ENCODE measurements at places on chromosomes 12 and 14.
A peak's percentile ranks its signal among the peaks of the same experiment; 100 is the strongest.

DNA sequence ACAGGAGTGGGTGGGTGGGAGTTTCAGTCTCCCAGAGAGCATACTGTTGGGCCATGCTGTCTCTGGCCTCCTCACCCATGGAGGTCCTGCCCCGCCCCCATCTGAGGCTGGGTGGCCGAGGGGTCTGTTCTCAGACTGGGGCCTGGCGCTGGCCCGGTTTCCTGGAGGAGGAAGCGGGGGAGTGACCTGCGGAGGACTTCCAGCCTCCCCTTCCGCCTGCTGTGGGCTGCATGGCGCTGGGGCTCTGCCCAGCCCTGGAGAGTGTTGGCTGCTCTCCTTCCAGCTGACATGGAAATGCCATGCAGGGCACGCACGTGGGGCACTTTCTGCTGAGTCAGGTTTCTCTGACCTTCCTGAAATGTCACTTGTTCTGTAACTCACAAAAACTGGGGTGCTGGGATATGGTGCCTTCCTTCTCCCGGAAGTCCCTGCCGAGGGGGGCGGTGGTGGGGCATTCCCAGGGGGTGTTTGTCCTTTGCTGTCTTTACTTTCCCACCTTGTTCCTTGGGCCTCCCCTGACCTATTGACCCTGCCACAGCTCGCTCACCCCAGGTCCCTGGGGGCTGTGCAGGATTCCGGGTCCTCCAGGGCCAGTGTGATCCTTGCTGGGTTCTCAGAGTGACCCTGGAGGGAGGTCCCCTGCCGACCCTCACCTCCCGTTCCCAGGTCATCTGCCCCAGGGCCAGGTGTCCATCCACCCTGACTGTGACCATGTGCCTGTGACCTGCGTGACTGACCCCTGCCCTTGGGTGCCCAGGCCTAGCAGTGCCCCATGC is 23.6 kb downstream of the PACS2 start:
- no peak for DNase-seq

GRCh38 chr12:68340404-68341270 is 8.5 kb upstream of the MDM1 start:
- no peak for DNase-seq

GRCh38 chr12:98388126-98388525 is 127.3 kb upstream of the TMPO start:
- no peak for DNase-seq

- DNase-seq = no peak
These were observed 8.3 kb upstream of the STAT6 start for GRCh38 chr12:57119294-57120085.

GRCh38 chr12:96501133-96501761 is 11.9 kb downstream of the CFAP54 start:
- no peak for DNase-seq

GRCh38 chr14:60327447-60328331 is 78.7 kb downstream of the PPM1A start:
- DNase-seq = no peak

- no peak for DNase-seq
These were observed 9.1 kb upstream of the CARMIL3 start for GRCh38 chr14:24042746-24043145.

GRCh38 chr12:19988001-19988400 is 380.3 kb upstream of the PDE3A start:
- DNase-seq = no peak

GRCh38 chr12:68324531-68324930 is 7.6 kb downstream of the MDM1 start:
- no peak for DNase-seq

- no peak for DNase-seq
These were observed 30.8 kb downstream of the P2RX2 start for GRCh38 chr12:132649226-132649945.

DNA sequence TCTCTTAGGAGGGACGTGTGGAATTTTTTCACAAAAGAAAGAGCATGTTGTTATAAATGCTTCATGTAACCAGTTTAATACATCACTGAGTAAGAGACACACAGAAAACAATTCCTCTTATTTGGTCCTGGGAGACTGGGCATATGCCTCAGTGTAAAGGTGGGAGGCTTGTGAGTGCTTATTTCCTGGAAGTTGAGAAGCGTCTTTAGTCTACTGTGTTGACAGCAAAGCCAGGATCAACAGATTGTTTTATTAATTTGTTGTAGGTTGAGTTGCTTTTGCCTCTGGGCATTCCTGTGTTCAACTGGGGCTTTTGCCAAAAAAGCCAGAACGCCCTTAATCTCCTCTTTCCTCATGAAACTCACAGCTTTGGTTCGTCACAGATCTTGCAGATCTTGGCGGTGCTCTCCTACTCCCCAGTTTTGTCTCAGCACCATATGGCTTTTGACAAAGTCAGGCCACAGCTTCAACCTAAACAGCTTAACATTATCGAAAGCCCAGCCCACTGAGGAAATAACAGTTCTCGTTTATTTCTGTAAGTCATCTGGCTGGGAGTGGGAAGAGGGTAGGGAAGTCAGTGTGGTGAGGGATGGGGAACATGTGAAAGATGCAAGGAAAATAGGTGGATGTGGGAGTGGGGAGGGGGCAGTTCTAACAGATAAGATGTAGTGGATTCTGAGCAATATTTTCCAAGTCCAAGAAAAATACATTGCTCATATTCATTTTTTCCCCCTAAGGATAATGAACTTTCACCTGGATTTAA is 227.2 kb downstream of the DACT1 start:
- peak; percentile 55 for DNase-seq

GRCh38 chr12:121351820-121352681 is at the start of gene ANAPC5:
ANAPC5 (minus strand) TSS chr12:121352411; CDS start chr12:121352340, 71 bp downstream.
- peak; percentile 96 for DNase-seq

DNA sequence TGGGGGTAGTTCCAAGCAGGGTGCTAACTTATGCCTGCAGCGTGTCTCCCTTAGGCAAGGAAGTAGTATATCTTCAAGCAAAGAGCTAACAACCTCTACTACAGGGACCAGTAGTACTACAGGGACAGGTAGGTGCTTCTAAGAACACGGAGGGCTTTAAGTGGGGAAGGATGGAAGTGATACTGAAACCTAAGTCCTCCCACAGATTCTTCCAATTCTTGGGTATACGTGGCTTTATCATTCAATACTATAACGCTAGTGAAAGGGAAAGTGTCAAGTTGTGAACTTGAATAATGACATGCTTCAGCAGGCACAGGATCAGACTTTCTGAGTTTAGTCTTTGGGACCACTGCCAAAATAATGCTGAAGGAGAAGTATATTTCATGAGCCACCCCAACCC is 241.7 kb downstream of the CEP128 start:
- DNase-seq = no peak

- DNase-seq = peak; percentile 51
These were observed 74.8 kb downstream of the ARL6IP4 start for GRCh38 chr12:123055281-123055766.

- peak; percentile 67 for DNase-seq
These were observed 11.1 kb upstream of the DPF3 start for GRCh38 chr14:72904840-72905561.

DNA sequence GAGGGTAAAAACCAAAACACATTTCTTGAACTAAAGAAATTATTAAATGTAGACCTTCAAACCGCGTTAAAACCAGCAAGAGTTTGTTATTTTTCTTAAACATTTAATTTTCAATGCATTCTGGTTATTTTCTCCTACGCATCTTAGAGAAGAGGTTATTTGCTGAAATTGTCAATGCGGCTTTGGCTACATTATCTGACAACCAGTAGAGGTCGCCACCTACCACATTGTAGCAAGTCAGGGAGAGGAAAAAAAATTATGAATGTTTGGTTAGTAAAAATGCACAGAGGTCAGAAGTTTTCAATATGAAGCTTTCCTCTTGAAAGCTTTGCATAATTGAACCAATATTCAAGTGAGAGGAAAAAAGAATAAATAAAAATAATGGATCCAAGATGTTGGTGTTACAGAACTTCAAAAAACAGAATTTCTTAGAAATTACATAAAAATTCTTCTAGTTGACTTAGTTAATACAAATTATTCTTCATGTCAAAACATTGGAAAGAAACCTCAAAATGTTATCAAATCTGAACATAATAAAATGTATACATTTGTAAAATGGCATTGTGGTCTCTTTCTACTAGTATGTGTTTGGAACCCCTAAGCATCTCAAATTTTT is 159.4 kb upstream of the TMTC2 start:
- peak; percentile 42 for DNase-seq

GRCh38 chr14:40393143-40393542 is 960.9 kb upstream of the FBXO33 start:
- DNase-seq = no peak

- peak; percentile 18 for DNase-seq
These were observed 83.7 kb downstream of the TNFAIP2 start for GRCh38 chr14:103206836-103207387.

DNA sequence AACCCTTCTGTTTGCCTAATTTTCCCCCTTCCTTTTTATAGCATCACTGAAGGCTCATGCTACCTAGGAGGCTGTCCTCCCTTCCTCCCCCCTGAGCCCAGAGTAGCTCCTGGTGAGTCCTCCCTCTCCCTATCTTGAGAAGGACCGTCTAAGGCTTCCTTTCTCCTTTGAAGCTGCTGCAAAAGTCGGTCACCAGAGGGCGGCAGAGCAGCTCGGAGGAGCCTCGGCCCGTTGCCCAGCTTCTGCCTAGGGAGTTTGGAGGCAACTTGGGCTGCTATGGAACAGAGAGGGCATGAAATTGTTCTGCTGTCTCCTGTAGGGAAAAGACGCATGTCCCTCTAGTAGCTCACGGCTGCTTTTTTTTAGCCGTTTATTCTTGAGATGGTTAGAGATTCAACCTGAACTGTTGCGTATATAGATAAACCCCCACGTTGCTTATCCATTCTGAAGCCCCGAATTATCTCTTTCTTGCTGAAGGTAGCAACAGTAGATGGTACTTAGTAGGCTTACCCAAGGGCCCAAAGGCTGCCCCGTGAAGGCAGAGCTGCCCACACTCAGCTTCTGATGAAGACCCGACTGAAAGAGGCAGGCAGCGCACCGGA is 5.7 kb downstream of the WNT5B start:
- peak; percentile 85 for DNase-seq

- peak; percentile 52 for DNase-seq
These were observed 284.7 kb upstream of the FKBP4 start for GRCh38 chr12:2510045-2510444.

GRCh38 chr12:95956557-95957145 is 13.5 kb downstream of the AMDHD1 start:
- DNase-seq = peak; percentile 74

- DNase-seq = no peak
These were observed 40.5 kb downstream of the RESF1 start for GRCh38 chr12:31999692-32000091.

DNA sequence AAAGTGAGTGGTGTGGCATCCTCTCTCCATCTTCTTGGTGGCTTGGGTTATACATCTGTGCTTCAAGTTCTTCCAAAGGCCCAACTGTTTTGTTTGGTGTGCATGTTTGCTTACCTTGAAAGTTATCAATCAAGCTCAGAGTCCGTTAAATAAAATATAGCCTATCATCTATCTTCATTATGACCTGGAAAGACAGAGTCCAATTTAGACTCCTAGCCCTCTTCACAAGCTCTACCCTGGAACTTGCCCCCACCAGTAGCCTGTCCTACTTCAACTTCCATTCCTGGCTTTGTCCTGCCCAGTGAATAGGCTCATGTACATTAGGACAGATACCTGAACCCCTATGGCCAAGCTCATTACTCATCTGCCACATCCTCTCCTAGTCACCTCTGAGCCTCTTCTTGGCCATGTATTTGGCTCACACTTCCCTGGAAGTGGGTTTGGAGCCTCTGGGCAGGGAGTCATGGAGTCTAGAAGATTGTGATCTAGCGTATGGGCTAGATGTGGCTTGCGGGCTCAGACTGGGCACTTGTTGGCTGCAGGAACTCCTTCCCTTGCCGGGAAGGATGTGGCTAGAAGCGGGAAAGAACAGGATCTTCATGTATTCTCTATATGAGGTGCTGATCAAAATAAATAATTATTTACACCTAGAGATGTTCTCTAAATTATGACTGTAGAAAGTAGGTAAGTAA is 6.4 kb upstream of the SSTR1 start:
- DNase-seq = no peak

DNA sequence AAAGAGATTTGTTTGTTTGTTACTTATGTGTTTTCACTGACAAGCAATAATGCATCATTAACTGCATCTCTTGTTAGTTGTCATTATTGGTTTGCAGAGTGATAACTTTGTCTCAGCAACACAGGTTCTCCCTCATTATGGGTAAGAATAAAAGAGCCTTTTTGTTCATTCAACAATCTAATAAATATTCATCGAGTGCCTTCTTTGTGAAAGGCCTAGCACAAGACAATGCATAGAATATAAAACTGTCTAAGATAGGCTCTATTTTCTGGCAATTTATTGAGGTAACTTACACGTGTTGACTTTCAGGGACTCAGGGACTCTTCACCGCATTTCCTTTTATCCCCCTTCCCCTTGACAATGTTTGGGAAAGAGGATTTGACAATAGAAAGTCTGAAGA is 95.5 kb upstream of the KRR1 start:
- DNase-seq = no peak

DNA sequence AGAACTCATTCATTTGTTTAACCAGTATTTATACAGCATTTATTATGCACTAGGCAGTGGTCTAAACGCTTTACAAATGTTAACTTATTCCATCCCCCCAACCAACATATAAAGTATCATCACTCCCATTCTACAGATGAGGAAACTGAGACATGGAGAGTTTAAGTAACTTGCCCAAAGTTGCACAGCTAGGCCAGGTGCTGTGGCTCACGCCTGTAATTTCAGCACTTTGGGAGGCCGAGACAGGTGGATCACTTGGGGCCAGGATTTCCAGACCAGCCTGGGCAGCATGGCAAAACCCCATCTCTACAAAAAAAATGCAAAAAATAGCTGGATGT is 37.9 kb downstream of the ZFP36L1 start:
- DNase-seq = no peak

- no peak for DNase-seq
These were observed 208.3 kb downstream of the EXOC5 start for GRCh38 chr14:57060276-57060955.

DNA sequence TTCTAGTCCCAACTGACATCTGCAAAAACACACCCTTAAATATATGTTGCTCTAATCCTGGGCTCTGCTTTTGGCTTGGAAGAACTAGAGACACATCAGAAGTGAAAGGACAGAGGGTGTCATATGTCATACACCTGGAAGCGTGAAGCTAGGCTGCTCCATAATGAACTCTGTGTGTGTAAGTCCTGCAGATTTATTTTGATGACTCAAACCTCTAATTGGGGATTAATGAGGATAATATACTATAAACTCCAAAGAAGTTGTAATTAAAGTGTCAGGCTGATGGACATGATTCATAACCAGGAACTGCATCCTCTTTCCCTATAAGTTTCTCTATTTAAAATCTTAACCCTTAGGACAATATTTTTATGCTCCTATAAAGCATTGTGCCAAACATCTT is 4.4 kb upstream of the KCNK10 start:
- DNase-seq = no peak

Data from cerebellum (tissue), 4 donors.